ENCODE measurements at places on chromosomes 3 and 15.

DNA sequence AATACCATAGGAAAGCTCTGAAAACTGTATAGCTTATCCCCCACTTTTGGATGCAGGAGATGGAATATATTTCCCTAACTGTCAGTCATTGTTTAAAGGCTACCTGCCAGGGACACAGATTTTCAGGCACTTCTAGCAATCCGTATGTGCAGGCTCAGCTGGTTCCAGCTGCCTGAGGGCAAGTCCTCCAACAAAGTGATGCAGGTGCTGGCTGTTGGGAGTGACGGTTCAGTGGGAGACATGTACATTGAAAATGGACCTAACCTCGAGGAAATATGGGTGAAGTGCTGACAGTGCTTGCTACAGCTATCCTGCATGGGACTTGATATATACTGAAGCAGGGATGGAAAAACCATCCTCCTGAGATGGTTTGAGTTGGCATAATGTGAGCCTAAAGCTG is 153.1 kb upstream of the GAP43 start:
- no peak for DNase-seq

GRCh38 chr3:70094197-70094596 is 94.7 kb downstream of the SAMMSON start:
- no peak for DNase-seq

DNA sequence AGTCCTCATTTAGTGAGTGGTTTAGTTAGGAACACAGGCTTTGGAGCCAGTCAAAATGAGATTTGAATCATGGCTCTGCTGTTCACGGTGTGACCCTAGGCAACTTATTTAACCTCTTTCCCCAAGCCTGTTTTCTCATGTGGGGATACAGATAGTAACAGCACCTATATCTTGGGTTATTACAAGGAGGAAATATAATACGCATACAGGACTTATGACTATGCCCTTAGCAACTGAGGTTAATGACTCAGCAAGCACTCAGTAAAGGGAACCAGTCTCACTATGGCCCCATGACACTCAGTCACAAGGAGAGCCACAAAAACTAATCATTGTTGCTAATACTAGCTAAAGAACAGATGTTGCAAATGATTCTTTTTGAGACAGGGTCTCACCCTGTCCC is 45.9 kb downstream of the SUMF1 start:
- no peak for DNase-seq

GRCh38 chr3:182989566-182989965 is 9.2 kb upstream of the DCUN1D1 start:
- no peak for DNase-seq

DNA sequence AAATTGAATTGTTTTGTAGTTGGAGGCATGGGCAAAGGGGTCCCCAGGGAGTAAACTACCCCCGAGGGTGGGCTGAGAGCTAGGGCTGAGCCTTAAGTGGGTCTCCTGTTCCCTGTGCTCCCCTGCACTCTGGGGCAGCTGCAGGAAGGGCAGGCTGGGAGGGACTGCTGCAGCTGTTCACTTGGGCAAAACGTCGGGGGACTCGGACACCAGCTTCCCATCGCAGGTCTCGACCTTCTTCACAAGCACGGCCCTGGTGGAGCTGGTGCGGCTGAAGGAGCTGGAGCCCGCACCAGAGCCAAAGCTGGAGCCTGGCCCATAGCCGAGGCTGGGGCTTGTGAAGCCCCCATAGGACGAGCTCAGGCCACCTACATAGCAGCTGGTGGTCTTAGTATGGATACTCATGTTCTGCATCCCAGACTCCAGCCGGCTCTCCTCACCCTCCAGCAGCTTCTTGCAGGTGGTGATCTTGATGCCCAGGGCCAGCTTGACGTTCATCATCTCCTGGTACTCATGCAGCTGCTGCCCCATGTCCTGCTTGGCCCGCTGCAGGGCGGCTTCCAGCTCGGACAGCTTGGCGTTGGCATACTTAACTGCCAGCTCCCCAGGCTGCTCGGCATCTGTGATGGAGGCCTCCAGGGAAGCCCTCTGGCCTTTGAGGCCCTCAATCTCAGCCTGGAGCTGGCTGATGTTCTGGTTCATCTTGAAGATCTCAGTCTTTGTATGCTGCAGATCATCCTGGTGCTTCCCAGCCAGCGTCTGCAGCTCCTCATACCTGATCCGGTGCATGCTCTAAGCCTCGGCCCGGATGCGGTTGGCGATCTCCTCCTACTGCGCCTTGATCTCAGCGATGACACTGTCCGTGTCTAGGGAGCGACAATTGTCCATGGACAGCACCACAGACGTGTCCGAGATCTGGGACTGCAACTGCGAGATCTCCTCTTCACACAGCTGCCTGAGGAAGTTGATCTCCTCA is 423.5 kb upstream of the ARPP21 start:
- DNase-seq = no peak

GRCh38 chr3:51928438-51928837 is 13.3 kb downstream of the RRP9 start:
- DNase-seq = no peak

- no peak for DNase-seq
Measured at GRCh38 chr15:93501946-93502345, 412.9 kb upstream of the RGMA start.

DNA sequence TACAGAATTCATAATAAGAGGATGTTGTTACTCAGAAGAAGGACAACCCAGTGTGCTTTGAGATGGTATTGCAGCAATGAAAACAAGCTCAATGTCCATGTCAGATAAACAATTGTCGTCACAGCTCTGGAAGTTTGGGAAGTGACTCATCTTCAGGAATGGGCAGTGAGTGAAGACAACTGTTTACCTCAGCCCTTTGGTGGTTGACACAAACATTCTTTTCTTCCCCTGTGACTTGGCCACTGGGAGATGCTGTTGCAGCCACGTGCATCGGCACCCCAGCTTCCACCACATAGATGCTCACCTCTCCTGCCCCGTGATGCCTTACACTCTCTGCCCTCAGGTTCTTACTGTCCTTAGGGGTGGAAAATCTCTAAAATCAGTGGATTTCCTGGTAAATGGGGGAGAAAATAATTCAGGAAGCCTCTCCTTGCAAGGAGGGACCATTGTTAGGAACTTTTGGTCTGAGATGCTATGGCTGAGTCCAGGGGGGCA is 114.1 kb upstream of the GALNT15 start:
- DNase-seq = no peak

Data from activated CD4-positive, alpha-beta T cell treated with anti-CD3 and anti-CD28 coated beads, Interleukin-2, amount 50 U/mL, for 1 hour (primary cell).